CD4-positive, alpha-beta T cell treated with Interleukin-6 for 4 hours (primary cell): ENCODE measurements at places on chromosomes 1 and 21.
A peak's percentile ranks its signal among the peaks of the same experiment; 100 is the strongest.

DNA sequence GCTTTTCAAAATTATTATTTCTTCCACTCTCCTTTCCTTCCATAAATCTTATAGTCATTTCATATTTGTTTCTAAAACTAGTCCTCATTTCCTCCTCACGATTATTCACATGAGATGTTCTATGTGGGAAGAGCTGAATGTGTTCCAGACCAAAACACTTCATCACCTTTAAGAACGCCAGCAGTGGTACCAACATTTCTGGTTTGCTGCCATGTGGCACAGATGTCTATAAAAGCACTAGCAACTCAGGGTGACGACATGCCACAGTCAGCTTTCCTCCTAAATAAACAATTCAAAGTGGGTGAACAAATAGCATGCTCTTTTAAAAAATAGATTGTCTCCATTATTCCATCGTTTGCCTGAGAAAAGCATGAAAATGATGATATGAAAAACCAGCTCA lies 1217.8 kb upstream of the ADGRL2 start:
- DNase-seq, result no peak

- DNase-seq, result no peak
These were observed 28.4 kb downstream of the NTPCR start for GRCh38 chr1:232978815-232979214.

- no peak for DNase-seq
These were observed 186.3 kb downstream of the VPS13D start for GRCh38 chr1:12416101-12416500.

DNA sequence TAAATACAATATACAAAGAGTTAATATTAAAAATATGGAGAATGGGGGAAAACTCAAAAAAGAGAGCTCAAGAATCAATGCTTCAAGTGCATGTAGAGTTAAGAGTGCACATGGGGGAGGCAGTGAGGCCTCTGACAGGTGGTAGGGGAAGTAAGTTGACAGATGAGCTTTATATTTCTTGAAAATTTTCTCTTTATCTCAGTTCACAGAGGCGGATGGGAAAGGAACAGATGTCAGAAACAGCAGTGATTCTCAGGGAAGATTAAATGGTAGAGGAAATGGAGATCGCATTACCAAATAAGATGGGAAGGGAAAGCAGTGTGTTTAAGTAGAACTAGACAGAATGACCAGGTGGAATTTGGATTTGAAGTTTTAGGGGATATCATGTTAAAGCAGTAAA lies 200.1 kb upstream of the C1orf105 start:
- no peak for DNase-seq

DNA sequence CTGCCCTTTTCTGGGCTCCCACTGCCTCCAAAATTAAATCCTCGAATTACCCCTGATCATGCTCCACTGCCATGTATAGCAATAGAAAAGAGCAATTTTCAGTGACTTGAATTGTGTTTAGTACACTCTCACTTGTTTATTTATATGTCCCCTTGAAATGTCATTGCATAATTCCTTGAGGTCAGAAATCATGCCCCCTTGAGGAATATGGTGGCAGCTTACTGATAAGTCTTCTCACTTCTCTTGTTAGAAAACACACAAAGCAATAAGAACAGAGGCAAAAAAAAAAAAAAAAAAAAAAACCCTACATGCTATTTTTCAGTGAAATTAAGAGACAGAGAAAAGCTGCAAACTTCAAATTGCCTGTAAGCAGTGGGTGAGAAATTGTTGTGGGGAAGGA lies 37.5 kb downstream of the GPR88 start:
- no peak for DNase-seq

GRCh38 chr1:50300297-50300696 lies 122.9 kb downstream of the DMRTA2 start:
- no peak for DNase-seq

DNA sequence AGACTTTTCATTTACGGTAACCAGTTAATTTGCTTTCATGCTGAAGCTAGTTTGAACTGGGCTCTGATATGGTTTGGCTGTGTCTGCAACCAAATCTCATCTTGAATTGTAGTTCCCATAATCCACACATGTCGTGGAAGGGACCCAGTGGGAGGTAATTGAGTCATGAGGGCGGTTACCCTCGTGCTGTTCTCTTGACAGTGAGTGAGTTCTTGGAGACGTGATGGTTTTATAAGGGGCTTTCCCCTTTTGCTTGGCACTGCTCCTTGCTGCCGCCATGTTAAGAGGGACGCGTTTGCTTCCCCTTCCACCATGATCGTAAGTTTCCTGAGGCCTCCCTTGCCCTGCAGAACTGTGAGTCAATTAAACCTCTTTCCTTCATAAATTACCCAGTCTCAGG lies 10.3 kb upstream of the FHAD1 start:
- no peak for DNase-seq

DNA sequence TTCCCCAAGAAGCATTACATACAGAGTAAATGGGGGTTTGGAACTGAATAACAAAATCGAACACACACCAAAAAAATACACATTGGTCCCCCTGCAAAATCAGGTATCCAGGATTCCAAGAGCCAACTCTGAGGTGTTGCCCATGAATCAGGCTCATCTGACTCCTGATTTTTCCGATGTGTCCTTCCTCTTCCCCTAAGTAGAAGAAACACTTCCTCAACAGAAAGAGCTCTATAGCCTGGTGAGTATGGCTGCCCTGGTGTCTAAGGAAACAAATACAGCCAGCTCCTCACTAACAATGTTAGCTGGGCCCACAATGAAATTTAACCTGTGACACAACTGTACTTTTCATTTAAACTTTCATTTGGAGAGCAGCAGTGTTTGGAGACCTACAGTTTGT lies 33.6 kb downstream of the ERI3 start:
- no peak for DNase-seq

DNA sequence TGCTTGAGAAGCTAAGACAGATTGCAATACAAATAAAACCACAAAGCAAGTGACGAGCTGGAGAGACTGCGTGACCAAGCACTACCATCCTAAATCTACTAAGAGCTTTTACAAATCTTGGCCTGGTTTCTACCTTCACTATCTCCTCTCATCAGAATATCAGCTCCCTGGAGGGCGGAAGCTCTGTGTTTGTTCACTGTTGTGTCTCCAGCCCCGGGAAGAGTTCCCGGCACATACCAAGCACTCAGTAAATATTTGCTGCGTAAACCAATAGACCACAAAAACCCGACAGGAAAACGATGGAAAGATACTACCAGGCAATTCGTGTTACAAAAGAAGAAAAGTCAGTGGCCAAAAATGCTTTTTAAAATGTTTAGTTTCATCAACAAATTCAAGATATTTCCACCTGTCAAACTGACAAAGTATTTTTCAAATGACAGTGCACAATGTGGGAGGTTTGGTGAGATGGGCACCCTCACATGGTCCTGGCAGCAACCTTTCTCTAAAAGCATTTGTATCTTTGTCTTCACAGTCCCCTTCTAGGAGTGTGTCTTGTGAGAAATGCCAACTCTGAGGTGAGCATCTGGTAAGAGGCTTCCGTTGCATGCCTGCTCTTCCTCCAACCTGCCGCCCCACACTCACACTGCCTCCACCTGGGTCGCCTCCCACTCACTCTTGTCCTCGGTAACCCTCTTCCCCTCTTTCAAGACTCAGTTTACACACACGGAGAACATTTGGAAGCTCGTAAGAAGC lies 34.7 kb downstream of the SLC1A7 start:
- peak; percentile 8 for DNase-seq

GRCh38 chr1:163770265-163770664 lies 448.5 kb downstream of the NUF2 start:
- DNase-seq, result no peak

DNA sequence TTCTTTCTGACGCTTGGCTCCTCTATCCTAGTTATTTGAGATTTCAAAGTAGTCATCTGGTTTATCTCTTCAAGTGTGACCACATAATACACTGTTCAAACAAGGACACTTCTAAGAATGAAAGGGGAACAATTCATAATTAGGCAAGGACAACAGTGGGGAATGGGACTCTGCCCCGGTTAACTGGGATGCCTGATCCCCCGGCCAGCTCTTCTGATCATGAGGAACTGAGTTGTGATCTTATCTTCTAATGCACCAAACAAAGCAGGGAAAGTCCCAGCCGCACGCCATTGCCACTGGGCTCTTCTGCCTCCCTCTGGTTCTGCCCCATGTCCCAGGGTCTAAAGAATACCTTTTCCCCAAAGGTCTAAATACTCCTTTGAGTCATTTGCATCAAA lies 158.2 kb upstream of the IRF2BP2 start:
- DNase-seq, result peak; percentile 45

- no peak for DNase-seq
These were observed 39.6 kb upstream of the ITPKB start for GRCh38 chr1:226778657-226779058.

DNA sequence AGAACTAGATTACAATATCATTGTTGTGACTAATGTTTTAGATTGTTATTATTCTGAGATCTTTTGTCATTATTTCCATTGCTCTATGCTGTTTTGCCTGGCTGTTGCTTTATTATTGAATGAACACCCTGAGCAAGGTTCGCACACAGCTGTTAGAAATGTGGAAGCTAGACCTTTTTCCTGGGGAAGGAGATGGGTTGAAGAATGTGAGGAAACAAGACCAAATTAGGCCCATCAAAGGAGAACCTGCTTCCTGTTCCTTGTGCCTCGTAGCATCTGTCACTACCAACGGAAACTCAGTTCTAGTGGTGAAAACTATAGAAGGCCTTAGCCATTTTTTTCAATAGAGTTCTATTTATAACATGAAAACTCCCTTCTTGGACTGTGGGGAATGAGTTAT lies 68.7 kb downstream of the RGL1 start:
- no peak for DNase-seq

DNA sequence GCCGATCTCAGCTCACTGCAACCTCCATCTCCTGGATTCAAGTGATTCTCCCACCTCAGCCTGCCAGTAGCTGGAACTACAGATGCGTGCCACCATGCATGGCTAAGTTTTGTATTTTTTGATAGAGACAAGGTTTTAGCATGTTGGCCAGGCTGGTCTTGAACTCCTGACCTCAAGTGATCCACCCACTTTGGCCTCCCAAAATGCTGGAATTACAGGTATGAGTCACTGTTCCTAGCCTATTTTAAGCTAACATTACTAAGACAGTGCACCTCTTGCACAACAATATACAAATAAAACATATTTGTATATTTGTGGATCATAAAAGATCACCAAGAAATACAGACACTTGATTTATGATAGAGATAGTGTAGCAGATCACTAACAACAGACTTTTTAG lies 139.1 kb downstream of the DUSP10 start:
- no peak for DNase-seq

DNA sequence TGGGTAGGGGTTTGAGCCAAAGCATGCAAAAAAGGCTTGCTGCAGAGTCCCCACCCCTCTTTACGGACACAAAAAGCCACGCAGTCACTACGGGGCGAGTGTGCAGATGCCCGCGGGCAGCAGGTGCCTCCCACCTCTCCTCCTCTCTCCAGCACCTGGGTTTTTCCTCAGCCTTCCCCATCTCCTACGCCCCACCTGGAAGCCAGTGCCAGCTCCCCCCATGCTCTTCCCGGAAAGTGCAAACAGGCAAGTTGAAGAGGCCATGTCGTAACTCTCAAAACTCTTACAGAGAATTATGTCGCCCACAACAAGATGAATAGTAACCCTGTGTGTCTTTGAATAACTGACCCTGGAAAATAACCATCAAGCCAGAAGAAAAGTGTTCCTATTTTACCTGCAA lies 82.5 kb downstream of the PDE9A start:
- no peak for DNase-seq

DNA sequence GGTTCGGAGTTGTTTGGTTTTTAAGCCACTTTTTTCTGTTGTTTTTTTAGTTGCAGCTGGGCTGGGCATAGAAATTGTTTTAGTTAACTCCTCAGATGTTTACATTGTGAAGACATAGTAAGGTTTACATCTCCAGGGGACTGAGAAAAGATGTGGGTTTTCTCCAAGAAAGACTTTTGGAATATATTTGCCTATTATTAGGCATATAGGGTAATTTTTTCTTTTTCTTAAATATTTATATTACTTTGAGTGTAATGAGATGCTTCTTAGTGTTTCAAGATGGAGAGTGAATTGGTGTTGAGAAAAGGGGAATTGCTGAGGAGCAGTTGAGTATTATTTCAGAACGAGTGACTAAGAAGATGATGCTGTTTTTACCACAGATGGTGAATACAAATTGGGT lies 26.6 kb upstream of the PIGK start:
- DNase-seq, result no peak

- DNase-seq, result no peak
These were observed 99.6 kb downstream of the DENND1B start for GRCh38 chr1:197675583-197676208.

- no peak for DNase-seq
These were observed 720 bp downstream of the LIN9 start for GRCh38 chr1:226308166-226308722.

- no peak for DNase-seq
These were observed 365.1 kb upstream of the VAMP3 start for GRCh38 chr1:7405844-7406500.

GRCh38 chr1:202207292-202207691 lies 13.7 kb downstream of the LGR6 start:
- no peak for DNase-seq

DNA sequence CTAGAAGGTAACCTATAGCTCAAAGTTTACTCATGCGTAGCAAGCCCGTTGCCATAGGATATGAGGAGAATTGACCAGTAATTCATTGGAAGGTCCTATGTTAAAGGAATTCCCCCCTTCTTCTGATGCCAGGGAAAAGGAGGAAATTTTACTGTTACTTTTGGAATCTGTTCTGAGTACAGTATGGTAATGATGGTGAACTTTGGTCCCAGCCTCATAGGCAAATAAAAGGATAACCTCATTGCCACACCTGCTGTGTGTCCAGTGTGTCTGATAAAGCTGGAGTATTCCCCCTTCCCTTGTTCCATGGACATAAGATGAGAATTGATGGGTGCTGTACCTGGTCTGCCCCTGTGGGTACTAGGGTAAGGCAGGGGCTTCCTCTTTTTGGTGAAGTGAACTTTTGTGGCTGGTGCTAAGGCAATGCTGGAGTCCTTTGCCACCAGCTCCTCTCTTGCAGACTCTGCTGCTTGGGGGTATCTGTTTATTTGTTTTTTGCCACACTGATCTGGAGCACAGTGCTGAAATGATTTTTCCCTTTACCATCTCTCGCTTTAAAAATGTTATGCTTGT lies 22.2 kb downstream of the MPZ start:
- no peak for DNase-seq
